HT-29 (cell line): ENCODE measurements at places on chromosomes 2 and 18.
A peak's percentile ranks its signal among the peaks of the same experiment; 100 is the strongest.

GRCh38 chr2:183665425-183665824, 541.2 kb downstream of the NUP35 start:
- DNase-seq, result no peak

DNA sequence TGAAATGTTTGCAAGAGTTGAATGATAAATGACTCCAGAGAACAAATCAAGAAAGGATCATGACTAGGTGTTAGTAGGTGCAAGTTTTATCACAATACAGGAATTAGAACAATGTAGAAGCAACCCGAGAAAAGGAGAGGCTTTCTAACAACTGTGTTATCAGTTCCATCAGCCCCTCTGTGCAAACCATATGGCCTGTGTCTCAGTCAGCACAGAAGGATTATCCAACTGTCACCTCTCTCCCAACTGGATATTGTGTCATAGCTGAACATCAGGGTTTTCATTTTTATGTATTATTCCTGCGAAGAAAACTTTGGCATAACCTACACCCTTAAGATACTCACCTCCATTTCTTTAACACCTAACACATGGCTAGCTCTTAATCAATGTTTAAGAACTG, 321.6 kb upstream of the RND3 start:
- DNase-seq, result no peak

DNA sequence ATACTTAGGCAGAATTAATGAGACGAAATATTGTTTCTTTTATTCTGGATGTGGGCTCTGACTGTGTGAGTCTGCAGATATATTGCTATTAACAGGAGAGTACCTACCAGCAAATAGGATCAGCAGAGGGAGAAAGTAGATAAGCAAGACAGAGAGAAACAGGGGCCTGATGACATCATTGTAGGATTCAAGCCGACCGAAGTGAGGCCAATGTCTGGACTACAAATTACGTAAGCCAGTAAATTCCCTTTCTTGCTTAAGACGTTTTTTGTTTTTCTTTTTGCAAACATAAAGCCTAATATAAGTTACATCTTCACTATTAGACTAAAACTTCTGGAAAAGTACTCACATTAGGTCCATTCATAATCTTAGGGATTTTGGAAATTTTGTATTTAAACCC, 21.4 kb upstream of the PTPRM start:
- no peak for DNase-seq

GRCh38 chr18:4586731-4587130, 131.6 kb upstream of the DLGAP1 start:
- DNase-seq, result peak; percentile 44

DNA sequence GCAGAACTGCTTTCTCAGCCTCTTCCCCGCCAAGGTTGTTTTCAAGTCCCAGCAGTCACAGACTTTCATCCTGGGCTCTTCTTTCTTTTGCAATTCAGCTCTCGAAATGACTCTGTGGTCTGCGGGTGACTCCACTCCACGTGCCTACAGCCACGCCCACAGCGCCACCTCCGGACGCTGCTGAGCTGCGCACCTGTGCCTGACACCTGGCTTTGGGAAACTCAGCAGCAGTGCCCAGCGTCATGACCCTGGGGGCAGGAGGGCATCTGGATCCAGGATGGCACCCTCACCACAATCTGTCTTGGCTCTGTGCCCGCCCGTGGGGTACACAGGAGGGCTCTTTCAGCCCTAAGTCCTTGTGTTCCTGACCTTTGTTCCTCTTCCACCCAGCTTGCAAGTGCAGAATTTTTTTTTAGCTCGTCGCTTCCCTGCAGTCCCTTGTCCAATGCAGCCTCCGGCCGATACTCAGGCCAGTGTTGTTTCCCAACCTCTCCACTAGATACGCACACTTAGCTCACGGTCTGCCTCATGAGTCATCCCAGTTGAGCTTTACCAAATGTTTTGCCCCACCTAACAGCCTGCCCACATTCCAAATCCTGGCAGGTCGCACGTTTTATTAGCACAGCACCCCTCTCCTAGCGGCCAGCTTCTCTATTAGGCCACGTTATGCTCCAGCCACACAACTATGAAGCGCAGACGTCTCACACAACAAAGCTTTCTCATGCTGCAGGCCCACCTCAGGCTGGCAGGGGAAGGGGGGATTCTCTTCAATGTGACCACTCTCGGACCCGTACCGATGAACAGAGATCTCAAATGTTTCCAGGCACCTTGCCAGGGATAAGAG, 6.5 kb upstream of the CAPN10 start:
- DNase-seq, result peak; percentile 91

- DNase-seq, result no peak
Measured at GRCh38 chr2:9771481-9772017, 71.7 kb upstream of the TAF1B start.

DNA sequence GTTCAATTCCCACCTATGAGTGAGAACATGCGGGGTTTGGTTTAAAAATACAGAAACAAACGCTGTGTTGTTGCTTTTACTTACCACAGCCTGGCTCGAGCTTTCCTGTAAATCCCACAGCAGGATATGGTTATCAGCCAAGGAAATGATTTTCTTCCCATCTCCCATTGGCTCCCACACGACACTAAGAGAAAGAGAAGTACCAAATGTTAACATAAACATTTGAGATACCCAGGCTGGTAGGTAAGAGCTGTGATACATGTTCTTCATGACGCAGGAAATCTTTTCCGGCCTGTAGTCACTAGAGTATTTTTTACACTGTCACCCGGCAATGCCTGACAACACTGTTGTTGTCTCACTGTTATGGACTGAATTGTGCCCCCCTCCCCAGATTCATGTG, 163.6 kb downstream of the EIPR1 start:
- DNase-seq, result no peak

GRCh38 chr2:234308813-234309195, 188.1 kb downstream of the ARL4C start:
- DNase-seq, result no peak

DNA sequence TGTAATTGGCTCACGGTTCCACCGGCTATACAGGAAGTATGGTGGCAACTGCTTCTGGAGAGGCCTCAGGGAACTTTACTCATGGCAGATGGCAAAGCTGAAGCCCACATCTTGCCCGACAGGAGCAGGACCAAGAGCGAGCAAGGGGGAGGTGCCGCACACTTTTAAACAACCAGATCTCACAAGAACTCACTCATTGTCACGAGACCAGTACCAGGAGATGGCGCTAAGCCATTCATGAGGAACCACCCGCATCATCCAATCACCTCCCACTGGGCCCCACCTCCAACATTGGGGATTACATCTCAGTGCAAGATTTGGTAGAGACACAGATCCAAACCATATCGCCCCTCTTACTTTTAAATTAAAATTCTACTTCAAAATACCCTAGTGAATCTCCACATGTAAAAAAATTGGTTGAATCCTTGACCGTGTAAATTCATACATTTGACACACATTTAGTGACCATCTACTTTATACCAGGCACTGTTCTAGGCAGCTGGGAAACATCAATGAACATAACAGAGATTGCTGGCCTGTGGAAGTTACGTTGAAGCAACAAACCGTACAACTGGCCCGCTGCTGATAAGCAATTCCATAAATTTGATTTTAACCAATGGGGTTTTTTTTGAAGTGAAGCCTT, 87.6 kb downstream of the ALPK2 start:
- DNase-seq, result peak; percentile 41

- DNase-seq, result no peak
Measured at GRCh38 chr2:102662833-102663232, 43.5 kb downstream of the SLC9A2 start.

- no peak for DNase-seq
Measured at GRCh38 chr2:43019025-43019367, 207.4 kb downstream of the ZFP36L2 start.

DNA sequence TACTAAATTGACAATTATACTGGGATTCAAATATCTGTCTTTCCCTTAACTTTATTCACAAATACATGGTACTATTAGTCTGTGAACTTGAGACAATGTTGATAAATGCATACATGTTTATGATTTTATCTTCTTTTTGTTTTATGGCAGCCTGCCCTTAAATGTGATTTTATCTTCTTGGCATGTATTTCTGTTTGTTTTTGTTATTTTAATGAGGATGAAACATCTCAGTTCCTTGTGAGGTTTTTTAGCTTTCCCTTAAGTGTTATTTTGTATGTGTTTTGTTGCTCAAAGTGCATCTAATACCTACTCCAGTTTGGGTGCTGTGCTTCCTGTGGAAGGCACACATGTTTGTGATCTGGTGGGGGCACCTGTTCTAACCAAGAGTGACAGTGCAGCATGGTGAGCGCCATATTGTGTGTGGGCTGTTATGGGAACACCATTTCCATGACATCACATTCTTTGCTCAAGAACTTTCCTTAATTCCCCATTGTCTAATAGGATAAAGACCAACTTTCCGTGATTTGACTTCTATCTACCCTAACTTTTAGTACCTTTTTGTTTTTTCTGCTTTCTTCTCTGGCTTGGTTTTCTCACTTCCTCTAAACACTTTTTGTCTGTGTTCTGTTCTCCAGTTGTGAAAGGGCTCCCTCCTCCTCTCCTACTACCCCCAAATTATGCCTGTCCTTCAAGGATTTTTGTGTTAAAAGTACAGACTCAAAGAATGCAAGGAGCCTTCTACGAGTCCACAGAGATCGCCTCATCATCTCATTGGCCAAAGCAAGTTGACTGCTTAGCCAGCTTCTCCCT, 162.1 kb upstream of the TTC39C start:
- no peak for DNase-seq

GRCh38 chr2:237590272-237591140, at the start of gene RAB17:
RAB17 (minus strand) TSS chr2:237590734; CDS start chr2:237586154, 4,580 bp downstream.
- peak; percentile 90 for DNase-seq
